Brain pericyte (primary cell): ENCODE measurements at places on chromosomes 3 and 15.

- no peak for DNase-seq
Measured at GRCh38 chr3:181050738-181051137, 61.2 kb upstream of the DNAJC19 start.

- peak; percentile 86 for DNase-seq
Measured at GRCh38 chr3:49673715-49674496, at the start of gene APEH. Gene APEH, plus strand, starts transcription at chr3:49674351. Its CDS starts 51 bp downstream, at chr3:49674402.

GRCh38 chr15:69061414-69061842 lies 46.9 kb downstream of the NOX5 start:
- no peak for DNase-seq

DNA sequence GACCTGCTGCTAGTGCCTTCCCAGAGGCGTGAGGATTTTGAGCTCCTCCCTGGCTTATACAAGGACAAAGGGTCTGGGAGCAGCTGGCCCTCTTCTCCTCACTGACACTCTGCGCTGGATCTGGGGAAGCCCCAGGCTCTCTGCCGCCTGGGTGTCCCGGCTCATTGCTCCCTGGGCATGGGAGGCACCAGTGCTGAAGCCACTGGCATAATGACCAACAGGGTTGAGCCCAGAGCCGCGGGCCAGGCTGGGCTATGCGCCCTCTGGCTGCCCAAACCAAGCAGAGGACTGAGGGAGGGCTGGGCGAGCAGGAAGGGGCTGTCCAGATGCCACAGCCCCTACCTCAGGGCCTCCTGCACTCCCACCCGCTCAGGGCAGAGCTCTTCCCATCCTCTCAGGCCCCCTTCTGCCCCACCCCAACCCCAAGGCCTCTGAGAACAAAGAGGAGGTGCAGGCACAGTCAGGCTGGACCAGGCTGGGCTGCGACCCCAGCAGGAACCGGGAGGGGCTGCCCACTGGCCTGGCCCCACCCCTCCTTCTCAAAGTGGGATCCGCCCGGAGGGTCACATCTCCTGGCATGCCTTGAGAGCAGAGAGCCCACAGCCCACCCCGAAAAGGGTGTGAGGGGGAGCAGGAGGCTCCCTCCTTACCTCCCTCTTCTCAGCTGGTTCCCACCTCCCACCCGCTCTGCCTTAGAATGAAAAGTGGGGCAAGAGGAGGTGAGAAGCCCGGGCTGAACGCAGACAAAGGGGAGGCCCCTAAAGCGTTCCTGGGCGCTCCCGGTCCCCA lies 1.6 kb downstream of the LINGO1 start:
- DNase-seq, result no peak

GRCh38 chr3:55405436-55405835 lies 81.7 kb downstream of the WNT5A start:
- DNase-seq, result no peak

DNA sequence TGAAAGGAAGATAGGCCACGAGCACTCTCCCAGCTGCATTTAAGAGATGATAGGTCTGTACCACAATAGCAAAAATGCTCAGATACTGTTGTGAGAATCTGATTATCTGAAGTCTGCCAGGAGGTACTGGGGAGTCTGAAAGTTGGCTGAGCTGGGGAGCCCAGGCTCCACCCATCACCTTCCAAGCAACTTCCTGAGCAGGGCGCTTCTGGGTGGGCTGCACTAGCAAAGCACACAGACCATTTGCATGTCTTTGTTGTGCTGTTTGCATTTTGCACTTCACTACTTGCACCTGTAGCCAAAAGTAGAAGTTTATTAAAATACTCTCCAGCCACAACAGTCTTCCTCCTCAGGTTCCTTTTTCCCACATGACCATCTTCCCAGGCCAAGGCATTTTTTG lies 133.2 kb downstream of the ALDH1A2 start:
- no peak for DNase-seq

GRCh38 chr3:192212979-192213378 lies 514.4 kb downstream of the FGF12 start:
- DNase-seq, result no peak

DNA sequence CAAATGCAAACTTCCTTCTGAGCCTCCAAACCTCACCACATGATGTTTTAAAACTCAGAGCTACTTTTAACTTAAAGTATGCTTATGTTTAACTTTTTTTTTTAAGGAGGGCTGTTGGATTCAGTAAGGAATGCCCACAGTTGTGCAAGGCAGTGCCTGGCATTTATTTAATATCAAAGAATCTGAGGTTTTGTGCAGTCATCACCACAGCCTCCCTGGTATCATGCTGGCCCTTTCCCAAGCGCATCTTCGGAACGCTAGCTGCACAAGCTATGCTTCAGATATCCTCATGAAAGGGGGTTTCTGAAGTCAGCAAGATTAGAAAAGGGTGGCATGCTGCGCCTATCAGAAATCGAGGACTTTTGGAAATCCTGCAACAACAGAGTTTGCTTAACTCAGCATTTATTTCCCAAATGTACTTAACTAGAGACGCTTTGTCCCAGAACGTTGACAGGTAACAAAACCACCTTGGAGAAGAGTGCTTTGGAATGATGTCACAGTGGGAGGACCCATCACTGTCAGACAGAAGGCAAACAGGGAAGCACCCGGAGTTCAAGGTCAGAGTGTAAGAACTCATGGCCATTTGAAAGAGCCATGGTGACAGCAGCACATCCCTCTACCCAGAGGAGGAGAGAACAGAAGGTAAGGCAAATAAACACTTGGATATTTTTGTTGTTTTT lies 120.2 kb upstream of the IGF1R start:
- no peak for DNase-seq

GRCh38 chr15:48416301-48416700 lies 85.1 kb downstream of the DUT start:
- DNase-seq, result no peak

- DNase-seq, result no peak
Measured at GRCh38 chr3:143226678-143227291, 107.2 kb downstream of the CHST2 start.

- DNase-seq, result peak; percentile 5
Measured at GRCh38 chr3:25820366-25820765, 30.5 kb downstream of the OXSM start.

- DNase-seq, result no peak
Measured at GRCh38 chr3:155047672-155048071, 32.4 kb upstream of the MME start.

GRCh38 chr3:36633060-36633459 lies 131.3 kb downstream of the DCLK3 start:
- no peak for DNase-seq

DNA sequence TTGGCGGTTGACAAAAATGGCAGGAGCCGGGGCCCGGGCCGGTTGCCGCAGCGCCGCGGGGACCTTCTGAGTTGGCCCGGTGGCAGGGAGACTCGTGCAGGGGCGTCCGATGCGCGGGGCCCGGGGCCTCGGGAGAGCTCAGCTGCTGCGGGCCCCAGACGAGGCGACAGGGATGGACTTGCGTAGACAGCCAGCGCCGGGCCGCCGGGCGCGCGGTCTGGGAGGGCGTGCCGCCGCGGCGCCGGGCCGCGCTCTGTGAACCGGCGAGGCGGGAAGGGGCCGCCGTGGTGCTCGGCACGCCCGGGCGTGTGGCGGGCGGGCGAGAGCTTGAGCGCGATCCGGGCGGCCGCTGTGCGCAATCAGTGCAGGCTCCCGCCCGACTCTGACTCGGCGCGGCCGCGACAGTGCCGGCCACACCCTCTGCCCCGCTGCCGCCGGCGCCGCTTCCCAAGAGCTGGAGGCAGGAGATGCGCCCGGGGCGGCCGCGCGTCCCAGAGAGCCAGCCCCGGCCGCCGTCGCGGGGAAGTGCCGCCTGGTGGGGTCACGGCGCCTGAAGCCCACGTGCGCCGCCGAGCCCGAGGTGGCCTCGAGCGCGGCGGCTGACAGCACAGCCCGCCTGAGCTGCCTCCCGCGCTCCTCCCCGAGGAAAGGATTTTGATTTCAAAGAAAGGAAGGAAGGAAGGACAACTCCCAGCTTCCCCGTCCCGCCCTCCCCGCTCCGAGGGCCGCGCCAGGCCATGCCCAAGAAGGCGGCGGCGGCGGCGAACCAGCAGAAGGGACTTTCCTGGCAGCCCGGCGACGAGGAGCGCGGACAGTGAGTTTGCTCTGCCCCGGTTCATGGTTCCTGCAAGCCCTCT lies 657 bp downstream of the TLNRD1 start:
- no peak for DNase-seq

GRCh38 chr3:71127052-71127831 lies 456.3 kb downstream of the FOXP1 start:
- DNase-seq, result no peak

DNA sequence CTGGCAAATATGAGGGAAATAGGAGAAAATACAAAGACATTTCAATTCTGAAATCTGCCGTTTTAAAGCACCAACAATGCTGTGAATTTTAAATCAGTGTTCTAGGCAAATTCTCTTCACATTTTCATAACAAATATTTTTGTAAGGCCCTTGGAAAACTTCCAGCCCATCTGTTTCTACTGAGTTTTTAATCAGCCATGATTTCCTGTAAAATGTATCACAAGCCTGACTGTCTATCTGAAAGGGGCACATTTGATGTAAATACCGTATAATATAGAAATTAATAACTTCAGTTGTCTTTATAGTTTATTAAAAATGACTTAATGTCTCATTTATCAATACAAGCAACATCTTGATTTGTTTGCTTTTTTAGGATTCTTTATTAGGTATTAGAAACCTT lies 454.7 kb downstream of the PYDC2 start:
- DNase-seq, result no peak

- DNase-seq, result no peak
Measured at GRCh38 chr3:21140785-21141184, 610.2 kb downstream of the ZNF385D start.

- DNase-seq, result no peak
Measured at GRCh38 chr3:89803711-89804110, 696.3 kb downstream of the EPHA3 start.

DNA sequence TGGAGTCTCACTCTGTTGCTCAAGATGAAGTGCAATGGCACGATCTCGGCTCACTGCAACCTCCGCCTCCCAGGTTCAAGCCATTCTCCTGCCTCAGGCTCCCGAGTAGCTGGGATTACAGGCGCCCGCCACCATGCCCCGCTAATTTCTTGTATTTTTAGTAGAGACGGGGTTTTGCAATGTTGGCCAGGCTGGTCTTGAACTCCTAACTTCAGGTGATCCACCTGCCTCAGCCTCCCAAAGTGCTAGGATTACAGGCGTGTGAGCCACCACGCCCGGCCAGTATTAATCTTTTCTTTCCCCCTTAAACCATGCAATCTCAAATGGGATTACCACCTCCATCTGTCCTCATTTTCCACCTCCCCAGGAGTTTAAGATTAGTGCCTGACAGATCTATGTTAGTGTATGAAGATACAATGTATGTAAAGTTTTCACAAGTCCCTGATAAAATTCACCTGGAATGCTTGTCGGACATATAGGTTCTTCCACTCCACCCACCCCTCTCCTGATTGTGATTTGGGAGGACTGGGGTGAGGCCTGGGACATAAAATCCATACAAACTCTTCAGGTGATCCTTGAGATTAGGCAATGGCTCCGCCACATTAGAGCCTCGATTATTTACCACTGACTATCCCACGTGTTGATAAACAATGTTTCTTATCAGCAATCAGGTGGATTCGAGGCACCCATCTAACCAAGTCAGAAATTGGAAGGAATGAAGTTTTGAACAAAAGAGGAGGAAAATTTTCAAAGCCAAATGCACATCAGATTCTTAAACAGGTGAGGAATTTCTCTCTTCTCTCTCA lies 1.2 kb downstream of the PARL start:
- no peak for DNase-seq

GRCh38 chr3:55662683-55663082 lies 175.6 kb upstream of the WNT5A start:
- DNase-seq, result no peak
